ENCODE measurements at places on chromosomes 2 and 18. TPM values are rescaled to one million over a fixed set of nuclear protein-coding genes. Genes with fewer than 3 reads are reported as not detected.

DNA sequence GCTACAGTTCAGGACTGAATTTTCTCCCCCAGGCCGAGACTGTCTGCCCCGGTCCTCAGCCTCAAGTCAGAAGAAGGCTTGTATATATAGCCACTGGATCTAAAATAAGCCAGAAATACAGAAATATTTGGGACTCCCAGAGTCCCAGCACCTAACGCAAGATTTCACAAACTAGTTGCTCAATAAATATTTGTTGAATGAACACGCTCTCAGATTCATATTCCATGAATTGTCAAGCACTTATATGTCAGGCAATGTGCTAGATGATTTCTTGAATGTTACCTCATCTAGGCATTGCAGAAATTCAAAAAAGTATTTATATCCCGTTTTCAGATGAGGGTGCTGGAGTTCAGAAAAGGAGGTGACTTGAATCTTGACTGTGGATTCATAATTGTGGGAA lies 163.7 kb upstream of the KLHL29 start:
- DNase-seq: no peak

GRCh38 chr2:133286326-133286922 lies 281.8 kb downstream of the NCKAP5 start:
- no peak for DNase-seq

GRCh38 chr2:120401275-120402066 lies 55.5 kb downstream of the INHBB start:
- DNase-seq: no peak

The ETAA1 gene
- 18.6 TPM for total RNA-seq

GRCh38 chr2:159362816-159363251 lies 76.3 kb upstream of the WDSUB1 start:
- DNase-seq: no peak

DNA sequence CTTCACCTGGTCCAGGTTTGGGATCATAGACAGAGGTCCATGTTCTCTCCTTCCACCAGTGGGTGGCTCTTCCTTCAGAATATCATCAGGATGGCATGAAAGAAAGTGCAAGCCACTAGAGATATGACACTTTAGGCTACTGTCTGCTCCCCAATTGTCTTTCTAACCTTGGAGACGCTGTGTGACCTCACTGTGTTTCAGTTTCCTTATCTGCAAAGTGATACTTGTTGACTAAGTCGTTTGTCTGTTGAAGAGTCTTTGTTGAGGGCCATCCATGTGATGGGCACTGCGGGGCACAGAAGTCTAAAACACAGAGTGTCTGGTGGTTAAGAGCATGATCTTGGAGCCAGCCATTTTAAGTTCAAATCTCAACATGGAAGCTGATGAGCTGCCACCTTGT lies 259.9 kb upstream of the THSD7B start:
- no peak for DNase-seq

The FAM124B gene
- 1.5 TPM for total RNA-seq

- no peak for DNase-seq
Observed at GRCh38 chr2:19435815-19436214, 77.4 kb upstream of the OSR1 start.

DNA sequence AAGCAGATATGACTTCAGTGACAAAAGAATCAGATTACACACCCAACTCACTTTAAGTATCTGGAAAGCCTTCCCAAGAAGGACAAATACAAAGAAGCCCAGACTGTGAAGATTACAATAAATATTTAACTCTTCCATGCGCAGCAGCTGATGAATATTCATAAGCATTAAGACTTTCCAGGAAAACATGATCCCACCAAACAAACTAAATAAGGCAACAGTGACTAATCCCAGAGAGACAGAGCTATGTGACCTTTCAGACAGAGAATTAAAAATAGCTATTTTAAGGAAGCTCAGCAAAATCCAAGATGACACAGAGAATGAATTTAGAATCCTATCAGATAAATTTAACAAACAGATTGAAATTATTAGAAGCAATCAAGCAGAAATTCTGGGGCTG lies 108.2 kb upstream of the UBE2E3 start:
- no peak for DNase-seq

Measured in sigmoid colon (tissue), 7 donors.